ENCODE measurements at places on chromosomes 12 and 14.
A peak's percentile ranks its signal among the peaks of the same experiment; 100 is the strongest.

GRCh38 chr14:95700221-95700976, 13.5 kb downstream of the TCL1A start:
- DNase-seq = no peak

DNA sequence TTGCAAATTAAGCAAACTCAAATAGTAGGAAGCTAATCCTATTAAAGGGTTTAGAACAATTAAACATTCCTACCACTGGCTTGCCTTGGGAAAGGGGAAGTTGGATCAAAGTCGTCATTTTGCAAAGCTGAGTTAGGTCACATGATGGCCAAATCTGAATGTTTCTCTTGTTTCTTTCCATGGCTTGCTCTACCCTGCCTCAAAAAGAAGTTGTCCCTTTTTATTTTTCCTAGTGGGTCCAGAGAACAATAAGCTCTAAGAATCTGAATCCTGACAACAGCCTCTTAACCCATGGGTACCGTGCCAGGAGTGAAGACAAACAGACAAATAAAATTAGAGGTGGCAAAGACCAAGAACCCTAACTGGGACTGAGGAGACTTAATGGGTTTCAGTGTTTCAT, 26.2 kb upstream of the NPFF start:
- DNase-seq = no peak

GRCh38 chr12:15600223-15600935, 188.8 kb downstream of the EPS8 start:
- DNase-seq = no peak

DNA sequence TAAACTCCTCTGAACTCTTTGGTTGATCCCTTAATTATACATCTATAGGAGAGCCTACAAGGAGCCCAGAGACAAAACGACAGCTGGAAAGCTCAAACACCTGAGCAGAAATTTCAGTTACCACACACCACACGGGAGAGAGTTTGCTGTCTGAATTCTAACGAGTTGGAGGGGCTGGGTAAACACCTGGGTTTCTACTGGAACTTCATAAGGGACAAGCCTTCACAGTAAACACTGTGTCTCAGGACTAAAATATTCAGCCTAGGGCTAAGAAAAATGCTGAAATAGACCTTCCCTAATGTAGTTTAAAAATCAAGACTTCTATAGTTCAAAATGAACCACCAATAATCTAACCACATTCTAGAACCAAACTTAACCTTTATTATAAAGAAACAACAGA, 9.6 kb upstream of the ANO2 start:
- DNase-seq = no peak

GRCh38 chr12:68356060-68356695, 24.0 kb upstream of the MDM1 start:
- DNase-seq = peak; percentile 35

- DNase-seq = no peak
Observed at GRCh38 chr12:75766263-75767160, 255.1 kb upstream of the KRR1 start.

DNA sequence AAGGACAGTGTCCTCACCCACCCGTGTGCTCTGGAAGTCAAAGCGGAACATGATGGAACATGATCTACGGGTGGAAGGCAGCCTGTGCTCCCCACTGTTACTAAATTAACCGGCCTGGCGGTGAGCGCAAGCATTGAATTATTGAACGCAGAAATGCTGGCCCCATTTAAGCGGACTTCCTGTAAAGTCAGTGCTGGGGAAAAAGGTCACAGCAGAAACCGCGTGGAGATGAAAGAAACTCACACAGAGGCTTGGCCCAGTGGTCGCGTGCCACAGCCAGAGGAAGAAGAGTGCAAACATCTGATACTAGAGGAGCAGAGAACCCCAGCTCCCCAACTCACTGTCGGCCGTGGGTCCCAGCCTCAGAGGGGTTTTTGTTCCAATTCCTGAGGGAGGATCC, 321.2 kb downstream of the ADGRD1 start:
- DNase-seq = no peak

Data from hematopoietic multipotent progenitor cell treated with erythropoietin and hydrocortisone succinate and interleukin-3 and kit ligand, for 4 days (in vitro differentiated cells).